Activated naive CD8-positive, alpha-beta T cell treated with anti-CD3 and anti-CD28 coated beads, Interleukin-2, amount 50 U/mL, for 16 hours (primary cell): ENCODE measurements at places on chromosomes 13 and 19.

DNA sequence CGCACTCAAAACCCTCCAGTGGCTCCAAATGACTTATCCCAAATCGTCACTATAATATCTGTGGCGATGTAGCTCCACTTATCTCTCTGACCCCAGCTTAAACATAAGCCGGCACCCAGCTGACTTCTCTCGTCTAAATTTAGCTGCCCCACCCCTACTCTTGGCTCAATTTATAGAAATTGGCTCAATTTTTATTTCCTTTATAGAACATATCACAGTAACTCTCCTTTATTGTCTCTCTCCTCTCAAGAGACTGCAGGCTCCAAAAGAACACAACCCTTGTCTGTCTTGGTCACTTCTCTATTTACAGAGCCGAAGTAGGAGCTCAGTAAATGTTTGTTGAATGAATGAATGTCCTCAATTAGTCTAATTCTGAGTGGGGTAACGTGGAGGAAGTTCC is 805 bp downstream of the ZNF784 start:
- DNase-seq = no peak

GRCh38 chr13:34076319-34076718 is 258.4 kb downstream of the RFC3 start:
- no peak for DNase-seq

DNA sequence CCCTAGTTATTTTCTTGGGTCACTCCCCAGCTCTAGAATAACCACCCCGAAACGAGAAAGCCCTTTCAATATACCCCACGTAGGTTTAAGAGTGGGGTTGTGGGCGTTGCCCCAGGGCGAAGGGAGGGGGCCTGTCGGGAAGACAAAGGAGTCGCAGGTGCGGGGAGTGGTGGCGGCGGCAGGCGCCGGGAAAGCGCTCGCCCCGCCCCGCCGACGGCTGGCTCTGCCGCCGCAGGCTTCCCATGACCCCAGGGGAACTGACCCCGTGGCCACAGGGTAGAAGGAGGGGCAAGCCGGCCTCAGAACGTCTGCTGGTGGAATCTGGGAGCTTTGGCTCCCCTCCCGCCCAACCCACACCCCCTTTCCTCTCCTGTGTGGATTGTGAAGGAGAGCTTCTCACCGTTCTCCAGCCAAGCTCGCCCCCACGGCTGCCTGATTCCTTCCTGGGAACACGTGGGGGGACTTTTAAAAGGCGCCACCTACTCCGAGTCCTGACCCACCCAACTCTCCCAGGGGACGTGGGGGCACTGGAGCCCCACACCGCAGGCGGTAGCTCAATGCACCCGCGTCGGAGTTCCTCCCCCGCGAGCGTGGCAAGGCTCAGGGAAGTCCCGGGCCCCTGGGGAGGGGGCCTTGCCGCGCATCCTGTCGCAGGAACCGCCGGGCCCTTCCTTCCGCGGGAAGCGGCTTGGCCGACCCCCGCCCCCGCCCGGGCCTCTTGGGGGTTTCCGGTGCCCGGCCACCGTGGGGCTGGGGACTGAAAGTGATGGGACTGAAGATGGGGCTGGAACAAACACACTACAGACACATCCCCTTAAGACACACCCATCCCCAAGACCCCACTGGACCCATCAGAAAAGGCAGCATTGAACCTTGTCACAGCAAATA is 5.5 kb downstream of the IER2 start:
- DNase-seq = no peak

GRCh38 chr13:38735665-38736440 is 49.0 kb downstream of the FREM2 start:
- no peak for DNase-seq

DNA sequence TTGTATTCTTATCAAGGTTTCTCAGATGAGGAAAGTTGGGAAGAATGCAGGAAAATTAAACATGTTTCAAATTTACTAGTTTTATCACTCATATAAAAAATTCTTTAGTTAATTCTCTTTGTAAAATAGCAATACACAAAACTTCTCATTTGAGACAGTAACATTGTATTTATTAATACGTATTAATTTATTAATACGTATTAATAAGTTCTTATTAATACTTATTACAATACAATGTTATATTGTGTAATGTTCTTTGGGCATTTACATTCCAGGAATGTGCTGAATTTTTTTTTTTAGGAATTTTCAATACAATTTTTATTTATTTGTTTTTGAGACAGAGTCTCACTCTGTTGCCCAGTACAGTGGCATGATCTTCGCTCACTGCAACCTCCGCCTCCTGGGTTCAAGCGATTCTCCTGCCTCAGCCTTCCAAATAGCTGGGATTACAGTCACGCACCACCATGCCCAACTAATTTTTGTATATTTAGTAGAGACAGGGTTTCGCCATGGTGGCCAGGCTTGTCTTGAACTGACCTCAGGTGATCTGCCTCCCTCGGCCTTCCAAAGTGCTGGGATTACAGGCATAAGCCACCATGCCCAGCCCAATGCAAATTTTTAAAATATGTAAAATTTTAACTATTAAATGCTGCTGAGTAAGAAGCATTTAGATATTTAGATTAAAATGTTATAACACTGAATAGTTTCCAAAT is 31.6 kb downstream of the MBNL2 start:
- no peak for DNase-seq

DNA sequence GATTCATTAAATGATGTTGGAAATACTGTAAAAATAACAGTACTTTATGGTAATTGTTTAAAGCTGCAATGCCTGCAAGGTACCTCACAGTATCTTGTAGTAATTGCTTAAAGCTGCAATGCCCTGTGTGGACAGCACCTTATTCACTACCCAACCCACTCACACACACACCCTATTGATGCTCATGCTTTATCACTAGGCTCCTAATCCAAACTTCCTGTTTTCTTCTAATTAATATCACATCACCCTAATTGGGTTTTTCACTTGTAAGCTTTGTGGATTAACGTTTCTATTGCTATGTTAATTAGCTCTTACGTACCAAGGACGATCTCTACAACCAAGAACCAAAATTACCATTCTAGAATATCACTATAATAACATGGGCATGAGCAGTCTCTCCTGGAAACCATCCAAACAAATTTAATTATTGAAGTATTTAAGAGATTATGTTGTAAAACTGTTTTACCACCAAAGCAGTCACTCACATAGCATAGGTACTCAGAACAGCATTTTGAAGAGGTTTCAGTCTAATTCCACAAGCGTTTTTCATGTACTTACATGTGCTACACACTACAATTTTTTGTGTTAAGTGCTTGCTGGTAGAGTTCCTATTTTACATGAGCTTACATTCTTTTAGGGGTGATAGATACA is 303.8 kb downstream of the PCDH9 start:
- no peak for DNase-seq

DNA sequence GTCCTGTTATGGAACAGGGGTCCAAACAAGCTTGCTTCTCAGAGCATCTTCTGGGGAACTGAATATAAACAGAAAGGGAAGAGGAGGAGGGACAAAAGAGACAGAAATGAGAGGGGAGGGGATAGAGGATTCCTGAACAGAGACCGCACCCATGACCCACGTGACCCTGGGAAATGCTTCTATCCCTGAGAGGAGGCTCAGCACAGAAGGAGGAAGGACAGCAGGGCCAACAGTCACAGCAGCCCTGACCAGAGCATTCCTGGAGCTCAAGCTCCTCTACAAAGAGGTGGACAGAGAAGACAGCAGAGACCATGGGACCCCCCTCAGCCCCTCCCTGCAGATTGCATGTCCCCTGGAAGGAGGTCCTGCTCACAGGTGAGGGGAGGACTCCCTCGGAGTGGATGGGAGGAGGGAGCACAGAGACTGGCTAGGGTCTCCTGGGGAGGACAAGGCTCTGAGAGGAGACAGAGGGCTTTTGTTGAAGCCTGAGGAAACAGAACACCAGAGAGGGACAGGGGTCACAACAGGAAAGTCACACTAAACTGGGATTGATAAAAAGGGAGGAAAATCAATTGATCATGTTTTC is at the start of gene CEACAM6:
CEACAM6 (plus strand) TSS at position 203 of the 586 bp plus-strand sequence; CDS start at position 312, 109 bp downstream.
- DNase-seq = no peak

GRCh38 chr13:45889590-45890243 is 38.2 kb upstream of the SIAH3 start:
- no peak for DNase-seq

DNA sequence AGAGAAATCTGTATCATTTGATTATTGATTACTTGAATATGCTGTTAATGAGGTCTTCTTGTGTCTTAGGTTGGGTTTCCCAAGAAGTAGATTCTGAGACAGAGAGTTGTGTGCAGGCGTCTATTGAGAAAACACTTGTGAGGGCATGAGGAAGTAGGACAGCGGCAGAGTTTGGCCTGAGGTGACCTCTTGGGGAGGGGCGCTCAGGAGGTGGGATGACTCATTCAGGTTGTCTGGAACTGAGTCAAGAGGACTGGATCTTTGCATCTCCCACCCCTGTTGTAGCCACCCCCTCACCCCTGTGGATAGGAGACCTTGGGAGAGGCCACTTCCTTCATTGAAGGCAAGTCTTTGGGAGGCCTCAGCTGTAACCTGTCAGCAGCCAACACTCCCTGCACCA is 35.2 kb upstream of the WDFY2 start:
- no peak for DNase-seq

- DNase-seq = no peak
These were observed 10.0 kb upstream of the OR1M1 start for GRCh38 chr19:9076901-9077300.

- DNase-seq = no peak
These were observed 9.8 kb upstream of the CDC42EP5 start for GRCh38 chr19:54482889-54483288.

- DNase-seq = no peak
These were observed 1.6 kb downstream of the LATS2 start for GRCh38 chr13:21059641-21060337.

DNA sequence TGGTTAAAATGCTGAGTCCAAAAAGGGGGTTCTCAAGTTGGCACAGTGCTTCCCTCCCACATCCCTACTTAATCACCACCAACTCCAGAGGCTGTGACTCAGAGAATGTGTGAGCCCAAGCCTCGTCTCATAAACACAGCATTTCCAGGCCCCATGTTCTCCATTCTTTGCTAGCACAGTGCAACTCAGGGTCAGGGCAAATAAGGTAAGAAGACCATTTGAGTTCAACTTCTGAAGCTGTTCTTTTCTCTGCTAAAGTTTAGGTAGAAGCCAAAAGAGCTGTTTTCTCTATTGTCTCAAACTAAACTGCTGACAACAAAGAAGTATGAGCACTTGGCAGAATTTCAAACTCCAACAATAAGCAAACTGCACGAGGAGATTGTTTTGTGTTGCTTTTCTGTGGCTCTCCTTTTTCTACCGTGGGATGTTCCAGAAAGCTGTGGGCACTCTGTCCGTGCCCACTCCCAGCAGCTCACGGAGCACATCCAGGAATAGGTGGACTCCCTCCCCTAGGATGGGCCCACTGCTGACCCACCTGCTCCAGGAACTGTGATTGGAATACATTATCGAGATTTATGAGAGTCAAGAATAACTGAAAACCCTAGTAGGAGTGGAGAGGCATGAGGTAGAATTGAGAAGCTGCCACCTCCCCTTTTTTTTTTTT is 494.3 kb downstream of the COG6 start:
- no peak for DNase-seq

DNA sequence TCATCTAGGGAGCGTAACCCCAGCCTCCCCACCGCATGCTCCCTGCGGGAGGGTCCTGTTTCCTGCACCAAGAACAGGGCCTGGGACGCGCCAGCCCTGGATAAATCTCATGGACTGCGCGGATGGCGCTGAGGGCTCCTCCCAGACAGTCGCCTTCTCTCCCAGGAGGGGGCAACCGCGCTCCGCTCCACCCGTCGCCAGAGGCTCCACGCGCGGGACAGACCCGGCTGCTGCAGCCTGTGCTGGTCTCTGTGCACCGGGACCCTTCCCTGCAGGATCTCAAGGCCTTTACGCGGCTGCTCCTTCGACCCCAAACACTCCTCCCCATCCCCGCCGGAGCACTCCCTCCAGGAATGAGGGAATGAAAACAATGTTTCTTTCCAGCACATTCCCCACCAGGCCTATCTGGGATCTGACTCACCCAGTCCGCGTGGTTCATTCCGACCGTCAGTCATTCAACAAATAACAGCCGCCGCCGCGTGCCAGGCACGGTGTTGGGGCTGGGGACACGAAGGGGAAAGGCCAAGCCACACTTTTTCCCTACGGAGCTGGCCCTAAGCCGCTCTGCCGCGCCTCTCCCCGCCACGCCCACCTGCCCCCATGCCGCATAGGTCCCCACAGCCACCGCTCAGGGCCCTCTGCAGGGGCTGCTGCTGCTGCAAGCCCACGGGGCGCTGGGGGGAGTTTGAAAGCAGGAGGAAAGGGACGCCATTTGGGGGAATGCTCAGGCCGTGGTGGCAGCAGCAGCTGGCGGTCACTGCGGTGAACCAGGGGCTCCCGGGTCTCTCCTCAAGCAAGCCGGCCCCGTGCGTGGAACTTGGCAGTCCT is 6.0 kb downstream of the PNMA8B start:
- no peak for DNase-seq

DNA sequence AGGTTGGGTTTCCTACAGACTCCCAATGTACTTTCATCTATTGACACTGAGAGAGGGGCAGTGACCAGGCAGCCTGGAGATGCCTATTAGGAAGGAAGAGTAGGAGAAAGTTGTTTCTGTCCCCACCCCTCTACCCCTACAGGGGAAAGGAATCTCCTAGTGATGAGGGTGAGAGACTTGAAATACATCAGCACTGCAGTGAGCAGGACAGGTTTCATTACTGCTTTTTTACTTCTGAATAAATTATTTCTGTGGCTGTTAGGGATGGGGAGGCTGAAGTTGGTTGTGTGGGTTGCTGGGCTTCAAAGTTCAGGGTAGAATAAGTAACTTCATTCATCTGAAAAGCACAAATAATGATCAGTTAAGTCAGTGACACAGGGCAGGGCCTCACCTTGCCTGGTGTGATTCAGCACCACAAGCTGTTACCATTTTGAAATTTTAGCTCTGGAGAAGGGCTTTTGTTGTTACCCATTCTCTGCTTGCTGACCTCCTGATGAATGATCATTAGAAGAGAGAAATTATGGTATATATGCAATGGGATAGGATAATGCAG is 19.3 kb downstream of the CEACAM1 start:
- no peak for DNase-seq

DNA sequence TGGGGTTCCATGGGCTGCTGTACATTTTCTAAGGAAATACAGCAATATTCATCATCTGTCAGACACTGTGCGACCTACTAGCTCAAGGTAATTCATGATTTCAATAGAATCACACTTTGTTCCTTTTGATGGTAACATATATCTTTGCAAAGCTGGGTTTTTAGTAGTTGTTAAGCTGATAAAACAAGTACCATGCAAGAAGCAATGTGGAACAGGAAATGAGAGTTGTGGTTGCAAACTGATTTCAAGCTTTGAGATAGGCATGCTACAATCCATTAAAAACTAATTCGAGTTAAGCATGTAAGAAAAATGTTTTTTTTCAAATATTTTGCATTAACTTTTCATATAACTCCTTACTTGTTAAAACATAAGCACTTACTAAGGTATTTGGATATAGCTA is 6.8 kb upstream of the MBNL2 start:
- DNase-seq = no peak

DNA sequence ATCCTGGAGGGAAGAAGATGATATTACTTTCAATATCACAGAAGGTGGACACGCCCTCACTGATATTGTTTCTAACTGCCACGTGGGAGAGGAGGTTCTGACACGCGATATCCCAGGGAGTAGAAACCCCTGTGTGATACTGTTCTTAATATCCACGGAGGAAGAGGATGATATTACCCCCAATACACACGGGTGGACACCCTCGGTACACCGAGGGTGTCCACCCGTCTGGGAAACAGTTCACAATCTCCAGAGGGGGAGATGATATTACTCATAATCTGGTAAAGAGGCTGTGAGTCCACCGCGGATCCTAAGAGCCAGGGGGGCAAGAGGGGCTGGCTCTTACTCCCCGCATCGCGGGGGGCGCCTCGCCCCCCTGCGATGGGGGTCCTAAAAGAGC is 29.7 kb upstream of the RGCC start:
- no peak for DNase-seq

- no peak for DNase-seq
These were observed 73.8 kb upstream of the MIR17HG start for GRCh38 chr13:91273675-91274074.
